ENCODE measurements at places on chromosomes 3 and 15.

DNA sequence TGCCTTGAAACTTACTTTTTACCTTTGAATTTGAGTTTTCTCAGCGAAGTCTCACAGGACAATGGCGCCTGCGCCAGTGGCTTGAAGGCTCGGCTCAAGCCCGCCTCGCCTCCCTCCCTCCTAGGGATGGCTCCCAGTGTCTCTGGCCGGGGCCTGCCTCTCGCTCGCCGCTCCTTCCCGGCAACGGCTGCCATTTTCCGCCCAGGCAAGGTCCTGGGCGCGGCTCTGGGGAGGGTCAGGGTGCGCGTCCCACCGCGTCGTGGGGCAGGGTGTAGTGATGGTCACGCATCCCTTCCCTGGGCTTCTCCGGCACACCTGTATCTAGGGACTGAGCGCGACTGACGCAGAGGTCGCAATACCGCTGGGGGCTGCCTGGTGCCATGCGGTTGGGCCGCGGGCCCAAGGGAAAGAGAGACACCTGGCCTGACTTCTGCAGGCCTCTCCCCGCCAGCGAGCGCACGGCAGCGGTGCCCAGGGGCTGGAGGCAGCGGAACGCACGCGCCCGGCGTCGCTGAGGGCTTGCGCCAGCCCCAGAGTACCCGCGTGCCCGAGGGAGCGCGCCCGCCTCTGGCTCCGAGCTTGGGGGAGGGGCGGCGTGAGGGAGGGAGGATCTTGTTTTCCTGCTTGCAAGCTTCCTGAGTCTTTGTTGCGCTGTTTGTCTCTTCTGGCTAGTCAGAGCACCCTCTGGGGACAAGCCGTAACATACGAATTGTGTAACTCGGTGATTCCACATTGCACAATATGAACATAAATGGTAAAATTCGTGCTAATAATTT, 20.7 kb upstream of the FEM1B start:
- DNase-seq = no peak

DNA sequence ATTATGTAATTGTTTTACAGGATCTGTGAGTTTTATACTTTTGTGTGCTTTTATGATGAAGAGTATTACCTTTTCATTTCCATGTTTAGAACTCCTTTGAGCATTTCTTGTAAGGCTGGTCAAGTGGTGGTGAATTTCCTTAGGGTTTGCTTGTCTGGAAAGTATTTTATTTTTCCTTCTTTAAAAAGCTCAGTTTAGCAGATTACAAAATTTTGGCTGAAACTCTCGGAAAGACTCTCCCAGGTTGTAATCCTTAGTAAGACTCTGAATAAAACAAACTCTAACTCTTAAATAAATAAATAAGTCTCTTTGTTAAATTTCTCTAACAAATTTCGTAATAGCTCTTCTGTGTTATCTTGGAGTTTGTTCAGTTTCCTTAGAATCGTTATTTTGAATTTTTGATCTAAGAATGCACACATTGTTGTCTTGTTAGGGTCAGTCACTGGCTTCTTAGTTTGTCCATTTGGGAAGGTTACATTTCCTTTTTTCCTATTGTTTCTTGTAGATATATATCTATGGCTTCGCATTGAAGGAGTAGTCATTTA, 14.7 kb upstream of the ACOX2 start:
- DNase-seq = no peak

DNA sequence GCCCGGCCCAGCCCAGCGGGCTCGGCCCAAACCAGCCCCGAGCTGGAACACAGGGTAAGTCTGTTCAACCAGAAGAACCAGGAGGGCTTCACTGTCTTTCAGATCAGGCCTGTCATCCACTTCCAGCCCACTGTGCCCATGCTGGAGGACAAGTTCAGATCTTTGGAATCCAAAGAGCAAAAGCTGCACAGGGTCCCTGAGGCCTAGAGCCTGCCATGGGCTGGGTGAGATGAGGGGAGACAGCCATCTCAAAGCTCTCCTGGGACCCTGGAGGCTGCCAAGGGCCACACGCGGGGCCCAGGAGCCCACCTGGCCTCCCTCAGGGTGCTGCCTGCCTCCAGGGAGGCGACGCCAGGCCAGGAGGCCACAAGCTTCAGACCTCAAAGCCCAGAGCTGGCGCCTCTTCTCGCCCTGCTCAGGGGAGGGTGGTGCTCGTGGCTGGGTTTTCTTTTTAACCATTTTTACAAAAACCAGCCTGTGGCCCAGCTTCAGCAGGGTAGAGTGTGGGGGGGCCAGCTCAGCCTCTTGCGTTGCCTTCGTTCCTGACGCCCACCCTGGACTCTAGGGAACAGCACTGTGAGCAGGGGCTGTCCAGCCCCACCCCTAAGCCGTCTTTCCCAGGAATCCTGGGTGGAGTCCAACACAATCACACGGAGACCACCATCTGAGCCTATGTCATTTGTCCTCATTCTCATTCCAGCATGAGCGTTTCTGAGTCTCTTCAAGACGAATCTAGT, 107.0 kb downstream of the ETFA start:
- no peak for DNase-seq

DNA sequence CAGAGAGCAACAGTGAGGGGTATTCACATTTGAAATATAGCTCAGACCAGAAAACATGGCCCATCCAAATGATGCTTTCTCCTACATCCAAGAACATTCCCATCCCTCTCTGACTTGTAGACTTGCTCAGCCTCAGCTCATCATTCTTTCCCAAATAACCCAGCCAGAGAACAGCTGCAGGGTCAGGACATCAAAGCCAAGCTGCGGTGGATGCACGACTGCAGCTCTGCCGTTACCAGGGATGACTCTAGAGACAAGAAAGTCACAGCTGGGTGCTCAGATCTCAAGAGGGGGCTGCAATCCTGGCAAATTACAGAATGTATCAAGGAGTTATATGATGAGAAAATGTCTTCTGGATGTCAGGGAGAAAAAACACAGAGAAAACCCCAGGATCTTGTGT, 944.3 kb downstream of the NTRK3 start:
- DNase-seq = no peak

GRCh38 chr3:74636981-74637380, 22.5 kb upstream of the CNTN3 start:
- DNase-seq = no peak

DNA sequence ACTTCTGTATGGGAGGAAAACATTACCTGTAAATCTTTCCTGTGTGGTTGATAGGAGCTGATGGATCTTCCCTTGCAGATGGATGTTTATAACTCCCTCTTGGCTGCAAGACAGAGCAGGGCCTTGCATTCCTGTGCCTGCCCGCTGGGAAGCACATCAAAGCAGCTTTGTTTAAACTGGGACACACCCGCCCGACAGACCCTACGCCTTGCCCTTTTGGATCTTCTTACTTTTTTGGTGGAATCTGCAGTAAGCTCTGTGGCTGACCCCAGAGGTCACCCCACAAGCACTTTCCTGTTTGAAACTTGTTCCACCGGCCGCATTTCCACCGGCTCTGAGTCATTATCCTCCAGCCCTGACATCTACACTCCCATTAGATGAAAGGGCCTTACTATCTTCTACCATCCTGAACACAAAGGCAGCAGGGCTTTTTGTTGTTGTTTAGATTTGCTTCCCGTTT, 244.1 kb upstream of the STT3B start:
- DNase-seq = no peak

DNA sequence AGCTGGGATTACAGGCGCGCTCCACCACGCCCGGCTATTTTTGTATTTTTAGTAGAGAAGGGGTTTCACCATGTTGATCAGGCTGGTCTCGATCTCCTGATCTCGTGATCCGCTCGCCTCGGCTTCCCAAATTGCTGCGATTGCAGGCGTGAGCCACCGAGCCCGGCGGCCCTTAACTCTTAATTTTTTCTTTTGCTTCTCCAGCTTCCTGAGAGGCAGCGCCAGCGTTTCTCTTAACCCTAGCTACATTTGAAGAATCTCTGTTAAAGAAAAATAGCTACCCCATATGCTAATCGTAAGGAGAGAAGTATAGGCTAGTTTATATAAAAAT, 465 bp upstream of the GK5 start:
- DNase-seq = no peak

GRCh38 chr3:4983739-4984510, 4.7 kb downstream of the BHLHE40 start:
- peak; percentile 46 for DNase-seq

DNA sequence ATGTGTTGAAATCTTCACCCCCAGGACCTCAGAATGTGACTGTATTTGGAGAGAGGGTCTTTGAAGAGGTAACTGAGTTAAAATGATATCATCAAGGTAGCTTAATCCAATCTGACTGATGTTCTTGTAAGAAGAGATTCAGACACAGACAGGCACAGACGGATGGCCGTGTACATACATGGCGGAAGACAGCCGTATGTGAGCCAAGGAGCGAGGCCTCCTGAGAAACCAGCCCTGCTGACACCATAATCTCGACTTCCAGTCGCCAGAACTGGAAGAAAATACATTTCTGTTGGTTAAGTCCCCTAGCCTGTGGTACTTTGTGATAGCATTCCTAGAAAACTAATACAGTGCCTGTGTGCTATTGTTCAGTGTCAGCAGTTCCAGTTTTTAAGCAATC, 73.6 kb downstream of the APBA2 start:
- DNase-seq = no peak

DNA sequence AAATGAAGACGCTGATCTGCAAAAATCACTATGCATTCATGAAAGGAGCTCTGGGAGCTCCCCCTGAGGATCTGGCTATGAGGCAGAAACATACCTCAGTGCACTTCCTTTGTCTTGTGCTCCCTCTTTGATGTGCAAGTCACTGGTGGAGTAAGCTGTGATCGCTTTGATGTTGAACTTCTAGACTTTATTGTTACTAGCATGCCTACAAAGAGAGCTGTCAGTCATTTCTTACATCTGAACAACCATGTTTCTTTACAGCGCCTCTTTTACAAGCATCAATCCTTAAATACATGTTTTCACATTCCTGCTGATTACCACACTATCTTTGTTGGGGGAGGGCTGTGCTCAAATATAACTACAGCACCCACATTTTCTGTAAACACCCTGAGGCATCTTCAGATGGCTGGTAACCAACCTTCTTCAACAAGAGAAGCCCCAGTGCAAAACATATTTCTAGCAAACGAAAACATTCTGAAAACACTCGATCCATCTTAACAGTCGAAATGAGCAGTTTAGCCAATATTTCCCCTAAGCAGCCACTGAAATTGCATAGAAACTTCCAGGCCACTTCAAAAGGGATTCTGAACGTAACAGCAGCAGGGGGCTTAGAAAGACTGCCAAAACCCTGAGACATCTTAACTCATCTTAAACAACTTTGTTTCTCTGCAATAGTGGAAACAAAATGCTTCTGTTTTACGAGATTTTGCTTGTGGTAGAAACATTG, 101.9 kb upstream of the ICE2 start:
- no peak for DNase-seq

DNA sequence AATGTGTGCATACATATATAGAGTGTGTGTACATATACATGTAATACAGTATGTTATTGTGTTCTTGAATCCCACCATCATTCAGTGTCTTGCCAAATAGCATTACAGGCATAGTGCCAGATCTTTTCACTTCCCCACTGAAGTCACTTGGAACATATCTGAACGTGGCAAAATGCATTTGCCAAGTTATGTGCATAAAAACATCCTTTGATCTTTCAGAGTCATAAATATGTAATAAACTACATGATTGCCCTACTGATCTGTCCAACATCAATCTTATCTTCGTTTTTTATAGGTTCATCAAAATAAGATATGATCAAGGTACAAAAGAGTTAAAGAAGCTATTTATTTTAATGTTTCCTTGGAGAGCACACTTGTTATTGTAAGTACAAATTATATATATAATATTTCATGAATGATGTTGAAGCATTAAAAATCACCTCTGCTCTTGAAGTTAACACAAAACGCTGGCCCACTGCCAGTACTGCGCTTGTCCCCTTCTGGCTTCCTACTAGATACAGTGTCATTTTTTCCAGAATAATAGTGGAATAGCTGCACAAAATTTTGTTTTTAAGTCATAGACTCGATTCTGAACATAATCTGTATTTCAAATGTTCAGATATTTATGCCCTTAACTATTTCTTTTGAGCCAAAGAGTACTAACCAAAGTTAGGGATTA, 549.5 kb upstream of the ARRDC4 start:
- DNase-seq = no peak

DNA sequence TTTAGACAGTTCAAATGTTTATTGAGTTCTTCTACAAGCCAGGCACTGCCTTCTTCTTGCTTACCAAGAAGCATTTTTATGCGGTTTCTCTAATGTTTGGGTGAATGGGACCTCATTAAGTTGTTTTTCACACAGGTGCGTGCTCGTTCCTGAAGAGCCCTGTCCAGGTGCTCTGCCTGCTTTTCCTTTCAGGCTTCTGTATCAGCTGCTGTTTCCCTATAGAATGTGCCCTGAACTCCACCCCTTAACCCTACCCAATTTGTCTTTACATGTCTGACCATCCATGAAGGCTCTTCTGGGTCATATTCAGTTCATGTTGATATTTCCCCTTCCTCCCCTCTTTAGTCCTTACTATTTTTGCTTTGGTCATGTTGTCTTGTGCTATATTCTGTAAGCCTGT, 22.4 kb upstream of the GOLGA6L10 start:
- DNase-seq = no peak

GRCh38 chr3:193483988-193484539, 70.6 kb downstream of the ATP13A4 start:
- DNase-seq = no peak

DNA sequence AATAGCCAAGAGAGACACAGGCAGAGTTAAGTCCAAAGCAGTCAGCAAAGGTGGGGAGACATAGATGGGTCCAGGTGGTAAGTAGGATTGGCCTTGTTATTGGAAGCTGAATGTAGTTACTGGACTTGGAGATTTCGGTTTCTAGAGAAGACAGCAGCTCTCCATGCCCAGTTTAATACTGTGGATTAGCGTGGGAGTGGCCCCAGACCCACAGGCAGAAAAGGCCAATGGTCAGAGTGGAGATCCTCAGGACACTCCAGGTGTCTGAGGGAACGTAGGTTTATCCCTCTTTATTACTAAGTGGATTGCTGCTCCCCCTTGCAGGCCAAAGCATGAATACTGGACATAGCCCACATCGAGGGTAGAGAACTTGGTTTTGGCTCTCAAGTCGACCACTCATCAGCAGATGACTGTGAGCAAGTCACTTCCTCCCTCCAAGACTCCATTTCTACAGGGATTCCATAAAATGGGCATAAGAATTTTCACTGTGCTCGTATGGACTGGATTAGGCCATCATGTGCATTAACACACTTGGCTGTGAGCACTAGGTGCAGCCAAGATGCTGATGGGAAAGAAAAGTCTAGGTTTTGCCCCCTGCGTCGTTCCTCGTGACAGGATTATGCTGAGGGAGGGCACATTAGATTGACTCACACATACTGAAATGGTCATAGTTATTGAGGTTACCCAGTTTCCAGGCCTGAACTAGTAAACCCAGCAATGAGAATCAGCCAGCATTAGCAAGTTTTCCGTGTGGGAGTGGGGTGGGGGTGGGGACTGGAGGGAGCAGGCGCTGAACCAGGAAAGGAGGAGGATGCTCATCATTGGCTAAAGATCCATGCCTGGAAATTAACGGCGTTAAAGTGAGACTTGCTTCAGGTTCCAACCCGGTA, 225.2 kb upstream of the TPRG1 start:
- no peak for DNase-seq

All from NAMALWA (cell line).